ENCODE measurements at places on chromosomes 1 and 21.

DNA sequence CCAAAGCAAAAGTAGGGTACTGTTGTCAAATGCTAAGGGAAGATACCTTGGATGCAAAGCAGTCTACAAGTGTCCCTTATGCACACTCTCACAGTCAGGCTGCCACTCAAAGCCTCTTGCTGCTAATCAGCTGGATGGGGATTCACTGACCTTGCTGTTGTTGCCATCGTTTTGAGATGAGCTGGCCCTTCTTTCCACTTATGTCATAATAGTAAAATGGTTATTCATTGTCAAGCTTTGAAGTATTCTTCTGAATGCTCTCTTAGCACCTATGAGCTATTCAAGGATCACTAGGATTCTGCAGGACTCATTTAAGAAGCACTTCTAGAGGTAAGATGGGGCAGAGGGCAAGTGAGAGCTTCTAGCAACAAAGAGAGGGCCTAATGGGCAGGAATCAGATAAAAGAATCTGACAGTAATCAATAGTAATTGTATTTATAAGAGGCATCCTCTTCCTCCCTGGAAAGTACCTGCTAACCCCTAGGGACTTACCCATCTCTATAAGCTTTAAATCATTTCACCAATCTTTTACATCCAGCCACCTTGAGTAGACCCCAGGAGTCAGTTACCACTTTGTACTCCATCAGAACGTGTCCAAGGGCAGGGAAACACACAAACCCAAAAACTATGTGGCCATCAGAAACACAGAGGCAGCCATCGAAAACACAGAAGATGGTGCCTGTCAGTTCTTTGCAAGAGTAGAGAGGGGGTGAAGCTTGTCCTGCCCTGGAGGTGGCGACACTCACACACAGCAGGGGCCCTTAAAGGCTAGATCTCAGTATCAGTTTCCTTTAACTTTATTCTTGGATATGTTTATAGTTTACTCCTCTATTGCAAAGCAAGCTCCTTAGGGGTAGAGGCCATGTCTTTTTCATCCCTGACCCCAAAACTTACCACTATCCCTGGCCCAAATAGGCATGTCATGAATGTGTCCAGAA lies 103.7 kb upstream of the NFIA start:
- DNase-seq, result peak; percentile 34

DNA sequence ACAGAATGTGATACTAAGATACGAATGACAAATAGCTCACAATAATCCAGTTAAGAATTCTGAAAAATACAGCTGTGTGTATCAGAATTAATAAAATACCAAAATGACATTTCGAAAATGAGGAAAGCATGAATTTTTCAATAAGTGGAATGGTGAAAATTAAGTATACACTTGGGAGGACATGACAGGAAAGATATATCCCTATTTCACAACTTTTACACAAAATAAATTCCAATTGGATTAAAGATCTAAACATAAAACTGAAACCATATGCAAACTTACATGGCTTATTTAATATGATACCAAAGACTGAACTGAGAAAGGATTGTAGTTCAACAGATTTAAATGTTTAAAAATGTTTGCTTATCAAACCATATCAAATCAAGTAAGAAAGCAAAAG lies 510.4 kb upstream of the ADAMTS5 start:
- DNase-seq, result no peak

- no peak for DNase-seq
Observed at GRCh38 chr1:170533298-170533697, 1.3 kb downstream of the GORAB start.

- DNase-seq, result no peak
Observed at GRCh38 chr1:176854758-176855745, 309.5 kb downstream of the ASTN1 start.

GRCh38 chr1:154151311-154151710 lies 3.6 kb downstream of the NUP210L start:
- no peak for DNase-seq

DNA sequence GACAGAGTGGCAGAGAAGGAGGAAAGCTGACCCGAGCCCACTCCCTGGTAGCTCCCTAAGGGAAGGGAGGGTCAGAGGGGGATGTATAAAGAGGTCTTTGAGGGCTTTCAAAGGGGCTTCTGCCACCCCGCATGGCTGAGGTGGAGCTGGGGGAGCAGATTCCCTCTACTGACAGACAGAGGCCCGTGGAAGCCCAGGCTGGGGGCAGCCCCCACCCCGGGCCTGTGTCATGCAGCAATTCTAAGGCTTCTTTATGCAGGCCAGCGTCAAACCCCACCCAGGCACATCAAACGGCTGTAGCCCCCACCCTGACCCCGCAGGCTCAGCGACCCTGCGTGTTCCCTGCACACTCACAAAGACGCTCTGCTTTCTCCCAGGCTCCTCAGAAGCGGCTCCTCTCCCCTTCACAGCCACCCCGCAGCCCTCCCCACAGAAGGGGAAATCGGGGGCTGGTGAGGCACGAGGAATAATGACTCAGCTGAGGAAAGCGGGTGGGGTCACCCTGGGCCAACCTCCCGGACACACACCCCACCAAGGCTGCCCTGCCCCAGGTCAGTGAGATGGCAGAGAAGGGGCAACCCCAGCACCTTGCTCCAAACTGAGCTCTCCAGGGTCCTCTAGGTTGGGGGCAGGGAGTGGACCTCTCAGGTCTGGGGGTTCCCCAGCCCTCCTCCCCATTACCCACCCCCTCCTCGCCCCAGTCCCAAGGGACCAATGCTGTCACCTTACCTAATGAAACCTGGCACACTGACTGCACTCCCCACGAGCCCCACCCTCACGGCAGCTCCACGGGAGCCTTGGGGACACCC lies 10.8 kb downstream of the SLC45A3 start:
- no peak for DNase-seq

- DNase-seq, result no peak
Observed at GRCh38 chr1:162026881-162027280, 3.2 kb upstream of the OLFML2B start.

DNA sequence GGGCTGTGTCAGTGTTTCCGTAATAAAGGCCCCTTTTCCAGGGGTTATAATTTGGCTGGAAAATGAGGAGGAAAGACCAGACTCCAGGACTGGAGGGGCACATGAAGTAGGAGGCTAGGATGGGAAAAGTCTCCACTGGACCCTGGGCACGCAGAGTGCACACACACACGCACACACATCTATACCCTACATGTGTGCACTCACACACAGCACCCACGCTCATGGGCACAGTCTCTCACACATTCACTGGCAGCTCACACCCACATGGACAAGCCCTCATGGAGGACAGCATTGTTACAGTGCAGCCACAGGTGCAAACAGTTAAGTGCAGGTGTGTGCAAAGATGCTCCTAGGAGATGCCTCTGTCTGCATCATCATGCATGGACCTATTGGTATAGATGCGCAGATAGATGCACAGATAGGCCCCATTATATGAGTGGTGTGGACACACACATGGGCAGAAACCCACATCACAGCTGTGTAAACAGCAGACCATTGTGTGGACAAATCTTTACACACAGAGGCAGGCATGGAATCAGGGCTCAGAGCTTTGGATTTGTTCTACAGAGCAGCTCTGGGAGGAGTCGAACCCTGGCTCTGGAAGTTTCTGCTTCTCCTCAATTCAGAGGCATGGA lies 9.1 kb upstream of the RUNX3 start:
- no peak for DNase-seq

Measured in HuH-7 (cell line).